ENCODE measurements at places on chromosomes 7 and 10.
A peak's percentile ranks its signal among the peaks of the same experiment; 100 is the strongest.

DNA sequence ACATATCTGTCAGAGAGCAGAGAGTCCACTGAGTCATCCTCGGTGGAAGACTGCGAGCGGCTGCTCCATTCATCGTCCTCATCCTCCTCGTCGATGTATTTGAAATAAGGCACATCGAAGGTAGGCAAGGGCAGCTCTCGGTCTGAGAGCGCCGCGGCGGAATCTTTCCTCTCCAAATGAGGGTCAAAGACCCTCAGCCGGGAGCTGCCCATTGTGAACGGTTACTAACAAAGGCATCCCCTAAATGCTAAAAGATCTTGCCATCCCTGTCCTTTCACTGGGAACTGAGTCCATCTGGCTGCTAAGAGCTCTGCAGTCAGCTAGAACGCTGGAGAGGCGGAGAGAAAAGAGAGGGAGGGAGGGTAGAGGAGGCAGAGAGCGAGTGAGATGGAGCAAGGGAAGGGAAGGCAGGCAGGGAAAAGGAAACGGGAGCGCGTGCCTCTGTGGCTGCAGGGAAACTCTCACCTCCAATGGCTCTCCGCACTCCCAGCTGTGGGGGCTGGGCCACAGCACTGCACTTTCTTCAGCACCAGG, 163.4 kb downstream of the RAPGEF5 start:
- DNase-seq: no peak

DNA sequence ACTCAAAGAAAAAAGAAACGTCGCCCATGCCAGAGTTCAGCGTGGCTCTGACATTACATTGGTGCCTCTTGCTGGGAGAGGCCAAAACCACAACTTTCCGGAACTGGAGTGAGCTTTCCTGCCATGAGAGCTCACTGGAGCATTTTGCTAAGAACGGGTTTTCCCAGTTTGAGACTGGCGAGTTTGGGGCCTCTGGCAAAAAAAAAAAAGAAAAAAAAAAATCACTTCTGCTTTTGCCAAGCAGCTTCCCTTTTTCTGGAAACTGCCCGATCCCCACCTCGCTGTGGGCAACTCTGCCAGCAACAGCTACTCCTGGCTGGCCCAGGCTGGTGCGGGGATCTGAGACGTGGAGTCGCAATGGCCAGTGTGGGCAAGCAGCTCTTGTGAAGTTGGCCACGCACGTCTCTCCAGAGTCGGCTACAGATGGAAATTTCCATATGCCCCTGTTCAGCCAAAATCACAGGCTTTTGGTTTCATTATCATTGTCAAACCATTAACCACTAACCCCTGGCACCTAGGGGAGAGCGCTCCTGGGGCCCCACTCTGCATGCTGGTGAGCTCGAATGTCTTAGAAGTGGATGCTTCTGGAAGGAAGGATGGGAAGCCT, 25.7 kb downstream of the PRKAG2 start:
- DNase-seq: peak; percentile 63

- no peak for DNase-seq
Measured at GRCh38 chr10:122265896-122266295, 5.2 kb upstream of the BTBD16 start.

DNA sequence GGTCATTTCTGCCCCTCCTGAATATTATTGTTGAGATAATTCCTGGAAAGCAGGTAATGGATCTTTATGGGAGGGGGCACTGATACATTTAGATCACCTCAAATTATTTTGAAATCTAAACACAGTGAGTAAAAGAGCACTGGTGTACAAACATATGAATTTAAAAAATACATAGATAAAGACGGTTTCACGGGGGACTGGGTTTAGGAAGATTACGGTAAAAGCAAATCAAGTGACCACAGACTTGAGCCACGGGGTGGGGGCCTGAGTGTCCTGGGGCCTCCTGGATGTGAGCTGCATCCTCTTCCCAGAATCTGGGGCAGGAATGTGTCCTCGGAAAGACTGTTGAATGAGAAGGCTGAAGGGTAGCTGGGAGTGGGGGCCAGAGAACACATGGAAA, 219.1 kb upstream of the KLF6 start:
- DNase-seq: no peak

DNA sequence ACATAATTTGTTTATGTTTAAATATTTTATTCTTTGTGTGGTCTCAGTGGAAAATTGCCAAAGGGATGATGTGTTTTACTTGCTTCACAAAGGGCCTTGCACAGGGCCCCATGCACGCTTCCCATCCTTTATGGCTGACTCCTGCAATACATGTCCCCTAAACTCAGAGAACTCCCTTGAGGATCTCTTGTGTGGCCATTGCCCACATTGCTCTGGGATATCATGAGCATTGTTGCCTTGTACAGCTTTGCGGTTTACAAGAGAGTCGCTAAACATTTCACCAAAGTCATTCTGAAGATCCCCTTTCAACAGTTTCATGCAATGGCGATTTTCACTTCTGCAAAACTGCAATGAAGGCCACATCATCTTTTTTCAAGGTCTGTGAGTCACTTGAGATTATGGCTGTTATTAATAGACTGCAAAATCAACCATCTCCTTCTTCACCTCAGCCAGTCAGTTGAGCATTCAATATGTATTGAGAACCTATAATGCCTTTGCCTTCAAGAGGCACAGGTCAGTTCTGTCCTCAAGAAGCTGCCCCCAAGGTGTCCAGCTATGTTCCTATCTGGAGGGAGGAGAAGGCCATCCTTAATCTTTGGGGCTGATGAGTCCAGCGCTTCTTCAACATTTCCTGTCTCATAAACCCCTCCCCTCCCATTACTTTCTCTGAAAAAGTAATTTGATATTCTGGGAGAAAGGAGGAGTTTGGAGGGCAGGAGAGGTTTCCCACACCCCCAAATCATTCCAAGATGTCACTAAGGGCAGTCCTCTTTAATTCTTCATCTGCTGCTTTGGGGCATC, 108.1 kb downstream of the CCDC71L start:
- DNase-seq: no peak

DNA sequence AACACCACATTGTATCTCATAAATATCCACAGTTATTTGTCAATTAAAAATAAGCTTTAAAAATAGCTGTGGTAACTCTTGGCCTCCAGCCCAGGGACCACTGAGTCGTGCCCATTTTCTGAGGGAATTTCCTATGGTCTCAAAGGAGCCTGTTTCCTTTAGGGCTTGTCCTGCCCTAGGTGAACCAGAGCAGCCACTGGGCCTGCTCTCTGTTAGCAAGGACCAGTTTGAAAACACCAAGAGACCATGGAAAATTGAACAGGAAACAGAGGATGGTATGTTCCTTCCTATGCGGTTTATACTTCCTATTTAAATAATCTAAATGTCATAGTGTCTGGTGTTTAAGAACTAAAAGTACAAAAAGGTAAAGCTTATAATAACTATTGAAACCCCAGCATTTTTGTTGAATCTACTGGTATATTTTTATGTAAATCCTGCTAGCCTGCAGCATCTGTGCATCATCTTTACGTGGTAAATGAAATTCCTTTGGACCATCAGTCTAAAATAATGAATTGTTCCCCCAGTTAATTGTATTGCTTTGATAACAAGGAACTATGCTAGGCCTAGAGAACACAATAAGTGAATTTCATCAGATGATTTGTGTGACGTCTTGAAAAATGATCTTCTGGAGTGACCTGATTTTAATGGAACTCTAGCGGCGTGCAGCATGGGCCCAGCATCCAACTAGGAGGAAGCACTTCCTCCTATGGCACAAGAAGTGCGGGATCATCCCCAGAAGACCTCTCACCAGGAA, 333.7 kb downstream of the GFRA1 start:
- no peak for DNase-seq

GRCh38 chr10:132886211-132887099, 55.9 kb downstream of the CFAP46 start:
- no peak for DNase-seq

DNA sequence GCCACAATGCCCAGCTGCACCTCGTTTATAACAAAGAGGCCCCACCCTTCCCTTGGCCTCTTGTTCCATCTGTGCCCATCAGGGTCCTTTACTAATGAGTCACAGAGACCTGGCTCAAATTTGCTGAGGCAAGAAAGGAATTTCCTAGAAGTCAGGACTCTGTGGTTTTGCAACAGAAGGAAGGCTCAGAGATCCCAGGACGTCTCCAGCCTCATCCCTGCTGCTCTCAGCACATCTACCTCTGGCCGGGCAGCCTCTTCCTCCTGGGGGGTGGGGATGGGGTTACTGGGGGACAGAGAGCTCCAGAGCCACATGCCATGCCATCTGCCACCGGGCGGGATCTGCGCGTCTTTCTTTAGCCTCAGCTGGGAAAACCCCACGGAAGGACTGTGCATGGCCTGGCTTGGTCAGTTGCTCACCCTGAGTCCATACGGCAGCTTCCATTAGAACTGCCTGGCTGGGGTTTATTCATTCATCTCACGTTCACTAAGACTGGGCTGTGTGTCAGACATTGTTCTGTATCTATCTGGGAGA, 41.9 kb upstream of the PSMG3 start:
- no peak for DNase-seq

DNA sequence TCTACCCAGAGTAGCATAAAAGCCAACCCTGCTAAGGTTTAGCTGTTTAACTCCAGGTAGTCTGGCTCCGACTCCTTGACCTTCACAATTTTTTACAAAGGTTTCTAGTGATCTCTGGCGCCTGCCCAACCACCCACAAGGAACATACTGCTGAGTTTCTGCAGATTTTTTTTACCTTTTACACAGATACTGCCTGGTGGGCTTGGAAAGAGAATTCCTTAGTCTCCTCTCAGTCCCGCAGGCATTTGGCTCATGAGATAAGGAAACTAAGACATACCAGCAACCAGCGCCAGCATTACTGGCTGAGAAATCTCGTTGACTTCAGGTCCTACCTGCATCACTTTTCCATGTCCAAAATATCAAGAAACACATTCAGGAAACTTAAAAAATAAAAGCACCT, 51.1 kb upstream of the LYZL1 start:
- DNase-seq: no peak

DNA sequence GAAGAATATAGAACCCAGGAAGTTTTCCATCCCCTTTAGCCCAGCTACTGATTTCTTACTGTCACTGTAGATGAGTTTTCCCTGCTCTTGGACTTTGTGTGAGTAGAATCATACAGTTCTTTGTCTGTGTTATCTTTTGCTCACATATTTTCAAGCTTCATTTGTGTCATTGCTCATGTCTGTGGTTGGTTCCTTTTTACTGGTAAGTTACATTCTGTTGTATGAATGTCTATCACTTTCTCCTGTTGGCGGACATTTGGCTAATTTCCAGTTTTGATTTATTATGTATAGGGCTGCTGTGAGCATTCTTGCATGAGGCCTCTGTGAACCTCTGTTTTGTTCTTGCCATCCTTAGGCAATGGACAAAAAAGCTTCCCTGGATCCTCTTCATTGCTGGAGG, 5.3 kb downstream of the GLRX3 start:
- no peak for DNase-seq

DNA sequence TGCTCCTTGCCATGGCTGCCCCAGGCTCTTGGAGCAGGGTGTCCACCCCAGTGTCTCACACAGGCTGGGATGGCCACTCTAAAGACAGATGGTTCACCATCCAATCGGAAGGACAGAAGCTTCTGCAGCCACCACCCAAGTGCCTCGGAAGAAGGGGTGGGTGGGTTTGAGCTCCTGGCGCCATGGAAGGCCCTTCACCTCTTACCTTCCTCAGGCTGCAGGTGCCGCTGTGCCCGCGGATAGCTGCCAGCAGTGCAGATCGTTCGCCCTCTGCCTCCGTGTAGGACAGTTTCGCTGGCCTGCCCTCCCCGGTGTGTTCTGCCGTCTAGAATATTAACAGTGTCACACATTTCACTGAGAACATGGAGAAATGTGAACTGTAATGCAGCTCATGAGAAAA, 243.6 kb upstream of the GRB10 start:
- no peak for DNase-seq

DNA sequence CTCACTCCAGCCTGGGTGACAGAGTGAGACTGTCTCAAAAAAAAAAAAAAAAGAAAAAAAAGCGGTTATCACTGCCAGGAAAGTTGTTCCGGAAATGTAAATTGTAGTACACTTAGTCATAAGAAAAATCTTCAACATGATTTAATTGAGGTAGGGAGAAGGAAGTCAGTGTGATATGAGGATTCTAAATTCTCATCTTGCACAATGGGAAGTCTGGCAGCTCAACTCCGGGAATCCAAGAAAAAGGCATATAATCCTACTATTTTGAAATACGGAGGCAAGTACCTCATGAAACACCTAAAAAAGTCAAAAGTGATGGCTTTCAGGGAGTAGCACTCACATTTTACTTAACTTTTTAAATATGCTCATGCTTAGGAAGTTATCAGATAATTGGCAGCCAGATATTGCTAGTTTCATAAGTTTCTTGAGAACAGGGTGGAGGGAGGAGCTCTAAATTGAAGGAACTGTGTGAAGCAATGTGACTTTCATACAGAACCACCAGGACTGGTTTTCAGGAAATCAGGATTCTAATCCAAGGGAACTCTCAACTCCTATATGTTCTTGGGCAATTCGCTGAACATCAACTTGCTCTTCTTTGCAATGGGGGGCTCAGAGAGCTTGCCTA, 2.7 kb upstream of the C7orf25 start:
- no peak for DNase-seq

DNA sequence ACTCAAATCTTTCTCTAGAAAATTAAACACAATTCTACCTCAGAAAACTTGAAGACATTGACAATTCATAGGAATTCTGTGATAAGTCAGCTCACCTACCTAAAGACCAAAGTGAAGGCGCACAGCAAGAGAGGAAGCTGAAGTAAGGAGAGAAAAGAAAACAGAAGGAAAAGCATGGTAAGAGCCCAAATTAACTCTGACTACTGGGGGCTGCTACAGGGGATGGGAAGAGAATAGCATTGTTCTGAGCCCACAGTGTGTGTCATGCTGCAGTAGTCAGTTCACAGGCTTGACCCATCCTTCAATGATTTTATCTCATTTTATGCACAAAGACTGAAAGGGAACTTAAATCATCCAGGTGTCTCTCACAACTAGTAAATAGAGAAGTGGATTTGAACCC, 111.3 kb downstream of the PTEN start:
- DNase-seq: no peak

GRCh38 chr7:138338361-138338760, 121.7 kb upstream of the TRIM24 start:
- DNase-seq: no peak

DNA sequence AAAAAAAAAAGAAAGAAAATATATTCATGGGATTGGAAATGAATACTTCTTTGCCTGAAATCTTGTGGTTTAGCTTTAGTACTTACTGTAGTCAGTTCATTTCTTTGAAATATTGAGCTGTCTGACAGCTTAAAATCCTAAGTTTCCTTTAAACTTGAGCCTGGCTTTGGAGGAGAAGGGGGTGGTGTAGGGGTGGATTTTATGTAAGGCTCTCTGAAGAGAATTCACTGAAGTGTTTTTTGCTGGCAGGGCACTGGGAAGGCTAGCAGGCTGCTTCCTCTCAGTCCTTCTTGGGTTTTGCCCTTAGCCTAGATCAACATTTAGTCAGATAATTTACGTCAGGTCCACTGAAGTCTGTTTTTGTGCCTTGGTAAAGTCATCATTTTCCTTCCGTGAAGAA, 516.5 kb downstream of the AUTS2 start:
- DNase-seq: no peak

DNA sequence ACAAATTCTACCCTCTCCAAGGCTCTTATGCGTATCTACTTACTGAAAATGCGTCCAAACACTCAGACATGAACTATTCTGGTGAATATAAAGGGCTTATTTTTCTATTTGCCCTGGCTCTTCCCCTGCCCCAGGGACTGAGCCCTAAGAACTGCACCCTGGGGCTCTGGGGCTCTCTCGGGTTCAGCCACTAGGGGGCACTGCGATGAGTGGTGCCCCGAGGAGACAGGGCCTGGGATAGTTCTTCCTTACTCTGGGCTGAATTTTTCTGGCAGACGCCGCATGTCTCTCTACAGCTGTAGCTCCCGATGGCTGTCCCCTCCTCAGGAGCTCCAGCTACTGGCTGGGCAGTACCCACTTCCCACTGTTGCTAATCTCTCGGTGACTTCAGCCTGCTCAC, 30.8 kb upstream of the GSDME start:
- DNase-seq: no peak

- no peak for DNase-seq
Measured at GRCh38 chr7:101722247-101722646, 93.2 kb upstream of the MYL10 start.

All from activated T-cell treated with anti-CD3 and anti-CD28 coated beads, Interleukin-2, amount 50 U/mL, for 48 hours (primary cell).